Body of pancreas (tissue), 4 donors: ENCODE measurements at places on chromosomes 6 and 20.

DNA sequence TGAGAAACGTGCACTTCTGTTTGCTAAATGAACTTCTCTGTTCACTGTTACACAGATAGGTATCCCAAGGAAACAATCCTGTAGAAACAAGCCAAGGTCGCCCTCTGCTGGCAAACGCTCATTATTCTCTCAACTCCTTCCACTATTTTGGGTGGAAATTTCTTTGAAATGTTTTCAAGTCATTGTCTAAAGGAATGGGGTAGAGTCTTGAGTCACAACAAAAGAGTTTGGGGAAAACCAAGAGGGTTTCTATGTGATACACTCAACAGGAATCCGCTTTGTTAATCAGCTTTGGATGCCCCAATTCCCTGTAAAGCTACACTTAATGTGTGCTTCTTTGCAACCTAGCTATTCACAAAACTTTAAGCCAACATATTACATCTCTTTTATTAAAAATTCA, 4.6 kb upstream of the RAE1 start:
- DNase-seq: peak; percentile 79

DNA sequence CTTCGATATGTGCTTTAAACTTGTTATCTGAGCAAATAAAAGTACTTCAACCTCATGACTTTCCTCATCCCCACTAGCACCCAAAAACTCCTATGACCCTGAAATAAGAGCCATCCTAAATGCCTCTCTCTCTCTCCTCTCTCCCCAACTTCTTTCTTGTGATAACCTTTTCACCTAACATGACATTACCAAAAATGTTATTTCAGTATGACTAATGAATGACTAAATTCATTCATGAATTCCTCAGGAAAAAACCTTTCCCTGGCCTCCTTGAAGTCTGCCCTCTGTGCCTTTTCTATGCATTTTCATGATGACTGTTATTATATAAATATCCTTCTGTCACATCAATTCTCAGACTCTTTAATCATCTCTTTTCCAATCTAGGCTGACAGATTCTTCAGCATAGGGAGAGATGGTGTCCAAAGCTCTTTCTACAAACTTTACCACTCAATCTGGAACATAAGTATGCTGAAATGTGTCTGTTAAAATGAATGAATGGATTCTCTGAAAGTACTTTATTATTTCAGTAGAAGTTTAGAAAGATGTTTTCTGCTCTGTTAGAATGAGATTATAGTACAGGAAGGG, 114.3 kb upstream of the GGTLC1 start:
- no peak for DNase-seq

DNA sequence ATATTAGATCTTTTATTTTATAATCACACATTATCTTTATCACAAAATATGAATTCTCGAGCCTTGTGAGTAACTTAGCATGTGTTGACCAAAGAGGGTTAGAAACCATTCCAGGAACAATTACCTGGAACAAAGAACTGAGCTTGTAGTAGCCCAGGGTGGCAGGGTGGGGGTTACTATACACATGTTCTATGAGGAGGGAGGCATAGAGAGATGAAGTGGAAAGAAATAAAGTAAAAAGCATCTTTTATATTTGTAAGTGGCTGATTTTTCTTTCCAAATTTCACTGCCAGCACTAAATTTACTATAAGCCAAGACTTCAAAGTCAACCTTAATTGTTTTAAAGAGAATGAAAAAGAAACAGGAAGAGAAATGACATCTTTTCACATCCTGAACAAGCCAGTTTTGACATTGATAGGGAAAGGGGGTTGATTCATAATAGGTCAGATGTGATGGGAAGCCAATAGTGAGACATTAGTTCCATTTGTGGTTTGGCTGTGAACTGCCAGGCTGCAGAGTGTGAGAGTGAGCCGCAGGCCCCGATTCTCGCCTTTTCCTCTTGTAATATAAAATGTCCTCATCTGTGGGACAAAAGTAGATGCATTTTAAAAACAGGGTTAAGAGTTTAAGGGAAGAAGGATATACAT, 52.7 kb upstream of the MYB start:
- DNase-seq: no peak

- DNase-seq: no peak
These were observed 18.9 kb upstream of the CLVS2 start for GRCh38 chr6:122977180-122977579.

DNA sequence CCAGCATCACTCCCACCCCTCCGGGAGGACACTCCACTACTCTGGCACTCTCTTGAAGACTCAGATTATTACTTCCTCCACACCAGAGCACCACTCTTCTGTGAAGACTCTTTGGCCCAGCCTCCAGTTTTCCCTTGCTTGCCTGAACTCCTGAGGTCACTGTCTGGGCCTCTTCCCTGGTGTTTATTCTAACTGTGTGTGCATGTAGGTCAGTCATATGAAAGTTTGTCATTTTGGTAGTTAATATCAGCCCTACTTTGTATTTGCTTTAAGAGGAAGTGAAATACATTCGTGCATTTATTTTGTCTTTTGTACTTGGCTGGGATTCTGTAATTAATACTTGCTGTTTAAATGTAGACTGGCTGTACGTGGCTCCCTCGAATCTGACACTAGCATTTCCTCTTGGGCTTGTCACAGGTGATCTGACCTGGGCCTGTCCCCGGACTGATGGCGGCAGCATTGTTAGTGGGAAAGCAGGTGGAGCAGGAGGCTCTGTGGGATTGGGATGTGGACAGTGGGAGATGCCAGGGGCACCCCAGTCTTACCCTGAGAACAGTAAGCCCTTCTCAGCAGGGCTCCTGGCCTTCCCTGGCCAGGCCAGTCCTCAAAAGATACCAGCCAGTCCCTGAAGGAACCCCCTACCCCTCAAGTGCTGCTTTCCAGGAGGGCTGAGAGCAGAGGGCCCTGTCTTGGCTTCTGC, 350.5 kb downstream of the CDC5L start:
- no peak for DNase-seq
